Lung (tissue), 17 donors: ENCODE measurements at places on chromosomes 16 and 17. TPM values are rescaled to one million over a fixed set of nuclear protein-coding genes. Genes with fewer than 3 reads are reported as not detected.

GRCh38 chr16:49756775-49757558 is 98.9 kb downstream of the ZNF423 start:
- peak; percentile 62 for DNase-seq

- DNase-seq = no peak
Measured at GRCh38 chr17:77890771-77891170, 67.7 kb upstream of the TNRC6C start.

DNA sequence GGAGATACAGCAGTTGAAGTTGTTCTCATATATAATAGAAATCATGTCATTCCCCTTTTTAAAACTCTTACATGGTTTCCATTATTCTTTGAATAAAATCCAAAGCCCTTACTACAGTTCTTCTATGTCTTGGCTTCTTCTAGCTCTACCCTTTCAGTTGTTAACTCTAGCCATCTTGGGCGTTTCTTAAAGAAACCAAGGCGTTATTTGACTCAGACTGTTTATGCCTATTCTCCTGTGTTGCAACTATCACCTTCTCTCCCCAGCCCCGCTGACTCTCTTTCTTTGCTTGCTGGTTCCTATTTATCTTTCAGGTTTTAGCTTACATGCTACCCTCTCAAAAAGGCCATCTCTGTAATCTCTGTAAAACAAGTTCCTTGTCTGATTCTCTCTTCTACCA is 32.7 kb downstream of the NFATC3 start:
- no peak for DNase-seq

GRCh38 chr16:57003439-57004386 is 14.4 kb downstream of the NLRC5 start:
- no peak for DNase-seq

DNA sequence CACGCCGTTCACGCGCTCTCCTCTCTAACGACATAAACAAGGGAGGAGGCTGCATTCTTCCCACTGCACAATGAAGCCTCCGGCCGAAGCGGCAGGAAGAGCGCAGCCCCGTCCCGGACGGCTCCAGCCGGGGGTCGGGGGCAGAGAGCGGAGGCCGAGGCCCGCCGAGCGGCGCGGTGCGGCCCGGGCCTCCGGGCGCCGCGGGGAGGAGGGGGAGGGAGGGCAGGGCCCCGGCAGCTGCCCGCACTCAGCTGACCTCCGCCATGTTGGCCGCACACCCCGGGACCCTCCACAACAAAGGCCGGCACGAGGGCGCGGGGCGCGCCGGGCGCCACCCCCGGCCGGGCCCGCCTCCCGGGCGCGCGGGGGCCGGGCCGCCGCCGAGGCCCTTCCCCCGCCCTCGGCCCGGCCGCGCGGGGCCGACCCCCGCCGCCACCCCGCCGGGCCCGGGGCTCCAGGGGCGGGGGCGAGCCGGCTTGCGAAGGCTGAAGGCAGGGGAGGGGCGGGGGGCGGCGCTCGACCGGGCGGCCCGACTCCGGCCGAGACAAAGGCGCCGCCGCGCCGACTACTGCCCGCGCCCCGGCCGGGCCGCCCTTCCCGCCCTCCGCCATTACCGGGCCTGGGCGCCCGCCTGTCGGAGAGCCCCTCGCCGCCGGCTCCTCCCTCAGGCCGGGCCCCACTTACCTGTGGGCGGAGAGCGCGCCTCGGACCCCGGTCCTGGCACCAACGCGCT is 527 bp downstream of the SIAH1 start:
- peak; percentile 80 for DNase-seq

GRCh38 chr17:18267927-18268711 is 7.7 kb downstream of the MIEF2 start:
- DNase-seq = no peak

GRCh38 chr16:75764154-75764768 is 38.0 kb upstream of the CPHXL start:
- DNase-seq = peak; percentile 71

DNA sequence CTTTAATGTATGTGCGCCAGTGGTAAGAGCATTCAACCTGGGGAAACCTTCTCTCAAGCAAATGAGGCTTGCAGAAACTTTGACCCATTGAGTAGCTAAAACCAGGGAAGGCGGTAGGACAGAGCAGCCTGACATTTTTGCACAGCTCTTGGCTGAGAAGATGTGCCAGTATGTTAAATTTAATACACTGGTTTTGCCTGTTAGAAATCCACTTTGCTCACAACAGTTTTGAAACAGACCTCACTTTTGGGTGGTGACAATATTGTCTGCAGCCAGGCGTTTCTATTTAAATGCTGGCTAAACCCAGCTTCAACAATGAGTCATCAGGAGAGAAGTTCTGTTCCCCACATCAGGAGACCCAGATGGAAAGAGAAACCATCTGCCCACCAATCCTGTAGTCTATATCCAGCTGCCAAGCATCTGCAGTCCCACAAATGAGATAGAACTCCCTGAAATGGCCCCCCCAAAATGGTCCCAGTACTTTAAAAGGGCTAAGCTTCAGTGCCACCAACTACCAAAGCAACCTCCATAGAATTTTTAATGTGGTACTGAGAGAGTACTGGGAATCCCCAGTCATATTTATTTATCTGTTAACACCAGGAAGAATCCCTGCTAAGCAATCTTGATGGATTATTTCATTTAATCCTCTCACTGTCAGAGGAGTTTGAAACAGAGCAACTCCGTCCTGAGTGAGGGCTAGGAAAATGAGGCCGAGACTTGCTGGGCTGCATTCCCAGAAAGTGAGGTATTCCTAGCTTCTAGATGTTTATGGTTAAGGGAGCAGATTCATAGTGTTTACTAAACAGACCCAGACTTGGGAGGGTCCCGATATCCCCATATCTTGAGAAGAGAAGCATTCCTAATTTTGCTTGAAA is 29.0 kb upstream of the CLEC3A start:
- DNase-seq = peak; percentile 37

GRCh38 chr17:28724500-28725165 is 1.4 kb downstream of the TLCD1 start:
- no peak for DNase-seq

DNA sequence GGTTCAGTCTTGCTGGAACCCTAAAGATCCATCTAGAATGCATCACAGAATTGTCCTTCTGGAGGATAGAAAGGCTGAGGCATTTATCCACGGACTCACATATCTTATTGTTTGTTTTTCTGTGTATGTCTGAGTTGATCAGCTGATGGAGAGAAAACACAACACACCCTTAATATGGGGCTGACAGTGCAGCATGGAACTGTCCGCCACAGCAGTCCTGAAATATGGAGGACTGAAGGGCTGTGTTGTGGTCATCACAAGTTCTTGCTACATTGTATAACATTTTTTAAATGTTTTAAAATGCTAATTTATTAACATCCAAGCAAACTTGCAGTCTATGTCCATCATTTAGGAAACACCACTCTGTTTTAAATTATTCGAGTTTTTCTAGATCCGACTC is 448.9 kb upstream of the ERCC4 start:
- no peak for DNase-seq

DNA sequence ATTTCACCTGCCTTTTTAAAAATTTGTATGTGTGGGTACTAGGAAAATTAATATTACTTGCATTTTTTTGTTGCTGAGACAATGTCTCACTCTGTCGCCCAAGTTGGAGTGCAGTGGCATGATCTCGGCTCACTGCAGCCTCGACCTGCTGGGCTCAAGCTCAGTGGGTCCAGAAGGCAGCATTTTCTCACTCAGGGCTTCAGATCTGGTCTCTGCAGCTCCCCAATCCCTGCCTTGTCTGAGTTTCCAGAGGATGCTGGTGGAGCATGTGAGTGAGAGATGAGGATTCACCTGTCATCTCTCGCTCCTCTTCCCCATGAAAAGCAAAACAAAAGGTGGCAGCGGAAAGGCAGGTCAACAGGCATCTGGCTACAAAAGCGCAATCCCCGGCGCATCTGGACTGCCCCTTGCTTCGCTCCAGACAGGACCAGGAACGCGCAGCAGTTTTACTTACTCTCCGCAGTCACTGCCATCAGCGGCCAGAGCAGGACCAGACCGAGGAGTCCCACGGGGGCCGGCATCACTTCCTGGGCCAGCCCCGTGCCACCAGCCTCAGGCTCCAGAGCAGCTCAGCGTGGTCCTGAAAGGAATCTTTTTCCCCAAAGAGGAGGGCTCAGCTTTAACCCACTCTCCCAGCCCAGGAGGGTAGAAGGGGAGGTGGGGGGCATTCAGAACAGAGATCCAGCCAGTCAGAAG is 59.9 kb downstream of the LITAF start:
- peak; percentile 27 for DNase-seq

GRCh38 chr16:12096157-12096777 is 119.7 kb downstream of the SNX29 start:
- no peak for DNase-seq

DNA sequence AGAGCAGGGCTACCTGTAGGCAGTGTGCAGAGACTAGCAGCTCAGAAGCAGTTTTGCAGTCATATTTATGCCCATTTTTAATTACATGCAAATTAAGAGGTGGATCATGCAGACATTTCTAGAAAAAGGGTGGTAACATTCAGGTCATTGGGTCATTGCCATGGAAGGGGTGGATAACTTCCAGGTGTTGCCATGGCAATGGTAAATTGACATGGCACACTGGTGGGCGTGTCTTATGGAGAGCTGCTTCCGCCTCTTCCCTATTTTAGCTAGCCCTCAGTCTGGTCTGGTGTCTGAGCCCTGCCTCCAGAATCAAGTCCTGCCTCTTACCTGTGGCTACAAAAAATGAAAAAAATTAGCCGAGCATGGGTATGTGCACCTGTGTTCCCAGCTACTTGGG is 2.8 kb upstream of the DNAI2 start:
- no peak for DNase-seq

The RPH3AL gene
- 21.1 TPM for total RNA-seq

The EFTUD2 gene
- 90.1 TPM for total RNA-seq

The TVP23A gene
- total RNA-seq = 0.25 TPM

The ARL5C gene
- total RNA-seq = not detected

The MSI2 gene
- total RNA-seq = 50.0 TPM

The FOXL1 gene
- total RNA-seq = 2.0 TPM

The KIF19 gene
- total RNA-seq = 8.9 TPM

The KCNG4 gene
- total RNA-seq = not detected

The SLC52A1 gene
- 0.54 TPM for total RNA-seq

The HCRT gene
- total RNA-seq = not detected

The PLLP gene
- 23.8 TPM for total RNA-seq
